Osteoblast (primary cell): ENCODE measurements at places on chromosomes 11 and 22. TPM values are rescaled to one million over a fixed set of nuclear protein-coding genes. Genes with fewer than 3 reads are reported as not detected.

DNA sequence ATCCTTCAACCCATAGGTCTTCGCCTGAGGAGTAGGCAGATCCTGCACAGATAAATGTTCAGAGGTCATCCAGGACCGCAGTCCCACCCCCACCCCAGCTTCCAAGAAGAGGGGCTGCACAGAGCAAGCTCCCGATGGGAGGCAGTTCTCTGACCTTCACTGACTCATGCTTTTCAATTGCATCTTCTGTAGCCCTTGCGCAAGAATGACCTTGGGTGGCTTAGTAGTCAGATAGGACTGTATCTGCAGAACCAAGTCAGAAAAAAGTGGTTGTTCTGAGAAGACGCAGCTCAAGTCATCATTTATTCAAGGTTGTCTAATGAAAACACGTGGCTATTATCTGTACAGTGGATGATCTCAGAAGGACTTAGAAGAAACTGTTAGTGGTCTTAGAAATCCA is 16.4 kb upstream of the GRAMD1B start:
- H3K4me3 ChIP-seq, result no peak overlapping the region
- no peaks in the 10 kb centered on the region for H3K36me3 ChIP-seq
- DNase-seq, result no peak
- no peak overlapping the region for H3K27ac ChIP-seq

GRCh38 chr11:34208266-34209135 is 103.1 kb downstream of the NAT10 start:
- no peaks in the 10 kb centered on the region for H3K27me3 ChIP-seq
- H3K4me3 ChIP-seq, result no peak overlapping the region
- H3K27ac ChIP-seq, result no peak overlapping the region
- peak; percentile 52 for DNase-seq

- H3K4me3 ChIP-seq, result no peak overlapping the region
- H3K27ac ChIP-seq, result no peak overlapping the region
- no peaks in the 10 kb centered on the region for H3K4me1 ChIP-seq
- no peak for DNase-seq
- no peaks in the 10 kb centered on the region for H3K27me3 ChIP-seq
These were observed 25.9 kb downstream of the IGLL1 start for GRCh38 chr22:23553924-23554870.

CELSR1 gene
- total RNA-seq, result 2.7 and 3.6 TPM in 2 replicates

GUCD1 gene
- total RNA-seq, result 146 and 155 TPM in 2 replicates

P2RY6 gene
- total RNA-seq, result 0.72 and 1.8 TPM in 2 replicates

PKNOX2 gene
- total RNA-seq, result under 0.01 and 1.2 TPM in 2 replicates

- H3K4me3 ChIP-seq, result no peak overlapping the region
- DNase-seq, result no peak
- H3K27me3 ChIP-seq, result peaks cover 17% of the 10 kb centered on the region
- H3K27ac ChIP-seq, result no peak overlapping the region
- H3K36me3 ChIP-seq, result no peaks in the 10 kb centered on the region
These were observed 68.0 kb upstream of the KCNQ1OT1 start for GRCh38 chr11:2767801-2768200.

- peaks cover 33% of the 10 kb centered on the region for H3K27me3 ChIP-seq
- no peak overlapping the region for H3K4me3 ChIP-seq
- DNase-seq, result peak; percentile 14
- peaks cover 1% of the 10 kb centered on the region for H3K4me1 ChIP-seq
These were observed 150.9 kb upstream of the THY1 start for GRCh38 chr11:119573858-119574257.

DNA sequence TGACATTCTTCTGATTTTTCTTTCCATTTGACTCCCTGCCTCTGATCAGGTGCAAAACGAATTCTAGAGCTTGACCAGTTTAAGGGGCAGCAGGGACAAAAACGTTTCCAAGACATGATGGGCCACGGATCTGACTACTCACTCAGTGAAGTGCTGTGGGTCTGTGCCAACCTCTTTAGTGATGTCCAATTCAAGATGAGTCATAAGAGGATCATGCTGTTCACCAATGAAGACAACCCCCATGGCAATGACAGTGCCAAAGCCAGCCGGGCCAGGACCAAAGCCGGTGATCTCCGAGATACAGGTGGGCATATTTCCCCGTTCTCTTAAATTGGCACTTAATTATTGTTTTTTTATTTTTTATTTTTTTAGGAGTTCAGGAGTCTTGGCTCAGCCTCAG is 15.4 kb downstream of the XRCC6 start:
- no peaks in the 10 kb centered on the region for H3K27me3 ChIP-seq
- peaks cover 10% of the 10 kb centered on the region for H3K4me1 ChIP-seq
- peak overlapping the region; percentile 54 for H3K27ac ChIP-seq

- H3K4me1 ChIP-seq, result peaks cover 30% of the 10 kb centered on the region
- no peaks in the 10 kb centered on the region for H3K27me3 ChIP-seq
- DNase-seq, result peak; percentile 66
- H3K36me3 ChIP-seq, result peaks cover under 1% of the 10 kb centered on the region
- peak overlapping the region; percentile 25 for H3K27ac ChIP-seq
These were observed 141.5 kb upstream of the MTMR2 start for GRCh38 chr11:96065379-96065778.

- H3K4me1 ChIP-seq, result peaks cover 23% of the 10 kb centered on the region
- H3K4me3 ChIP-seq, result no peak overlapping the region
- H3K27me3 ChIP-seq, result no peaks in the 10 kb centered on the region
- no peaks in the 10 kb centered on the region for H3K36me3 ChIP-seq
These were observed 213.5 kb upstream of the NAV2 start for GRCh38 chr11:19499026-19499669.

DNA sequence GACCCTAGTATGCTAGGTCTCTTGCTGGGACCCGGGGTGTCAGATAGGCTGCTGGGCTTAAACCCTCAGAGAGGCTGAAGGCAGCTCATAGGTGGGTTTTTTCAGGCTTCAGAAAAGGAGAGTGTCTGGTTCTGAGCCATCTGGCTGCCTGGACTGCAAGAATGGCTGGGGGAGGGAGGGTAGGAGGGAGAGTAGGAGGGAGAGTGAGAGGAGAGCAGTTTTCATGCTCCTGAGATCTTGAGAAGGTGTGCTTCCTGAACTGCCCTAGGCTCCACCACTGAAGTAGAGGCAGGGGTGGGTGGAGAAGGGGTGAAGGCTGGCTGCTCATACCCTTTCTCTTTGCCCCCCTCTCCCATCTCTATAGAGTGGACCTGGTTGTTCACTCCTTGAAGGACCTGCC is 4.6 kb downstream of the HMBS start:
- DNase-seq, result peak; percentile 26
- no peak overlapping the region for H3K4me3 ChIP-seq
- H3K27me3 ChIP-seq, result no peaks in the 10 kb centered on the region
- H3K27ac ChIP-seq, result no peak overlapping the region
- peaks cover 42% of the 10 kb centered on the region for H3K36me3 ChIP-seq

ADORA2A gene
- total RNA-seq, result 0.72 and 1.2 TPM in 2 replicates

- peaks cover 37% of the 10 kb centered on the region for H3K4me1 ChIP-seq
- no peaks in the 10 kb centered on the region for H3K27me3 ChIP-seq
- no peaks in the 10 kb centered on the region for H3K36me3 ChIP-seq
- H3K27ac ChIP-seq, result no peak overlapping the region
- peak; percentile 41 for DNase-seq
These were observed 7.6 kb upstream of the MUC5AC start for GRCh38 chr11:1150116-1150515.

- no peaks in the 10 kb centered on the region for H3K27me3 ChIP-seq
- H3K4me1 ChIP-seq, result peaks cover 11% of the 10 kb centered on the region
- peak; percentile 23 for DNase-seq
- H3K4me3 ChIP-seq, result no peak overlapping the region
- H3K27ac ChIP-seq, result no peak overlapping the region
These were observed 2.9 kb upstream of the HMBS start for GRCh38 chr11:119081682-119082260.
